ENCODE measurements at places on chromosomes 12 and 14.

DNA sequence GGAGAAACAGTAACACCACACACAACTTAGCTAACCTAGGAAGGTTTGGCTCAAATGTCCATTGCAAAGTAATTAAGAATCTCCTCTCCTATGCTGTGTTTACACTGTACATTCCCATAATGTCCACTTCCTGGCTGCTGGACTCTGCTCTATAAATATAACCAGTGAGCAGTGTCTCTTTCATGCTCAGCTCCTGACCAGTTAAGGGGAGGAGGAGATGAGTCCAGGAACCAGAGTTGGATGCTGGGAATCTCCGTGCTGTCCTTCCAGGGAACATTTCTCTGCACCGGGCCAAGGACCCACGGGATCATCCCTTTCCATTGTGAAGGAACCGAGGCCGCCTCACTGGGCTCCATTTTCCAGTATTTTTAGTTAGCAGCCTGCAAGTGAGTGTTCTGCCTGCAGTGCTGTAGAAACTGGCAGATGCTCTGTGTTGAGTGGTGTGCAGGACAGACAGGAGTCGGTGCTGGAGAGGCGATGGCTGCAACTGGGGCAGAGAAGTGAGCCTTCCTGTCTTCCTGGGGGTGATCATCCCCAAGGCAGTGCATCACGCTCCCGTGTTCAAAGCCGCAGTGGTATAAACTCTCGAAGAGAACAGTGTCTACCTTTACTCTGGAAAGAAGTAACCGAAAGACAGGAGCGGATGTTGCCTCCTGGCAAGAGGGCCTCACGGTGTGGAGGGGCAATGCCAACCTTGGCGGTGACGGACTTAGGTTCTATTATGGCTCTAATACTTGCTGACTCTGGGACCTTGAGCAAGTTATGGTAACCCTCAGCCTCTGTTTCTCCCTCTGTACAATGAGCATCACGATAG lies 195.5 kb downstream of the CACNA1C start:
- peaks cover 14% of the 10 kb centered on the region for H3K27me3 ChIP-seq
- no peak for DNase-seq
- peaks cover 25% of the 10 kb centered on the region for H3K4me1 ChIP-seq
- H3K4me3 ChIP-seq, result no peak overlapping the region

GRCh38 chr12:109943811-109944210 lies 43.7 kb downstream of the TCHP start:
- peaks cover 12% of the 10 kb centered on the region for H3K36me3 ChIP-seq
- no peak overlapping the region for H3K27ac ChIP-seq
- H3K4me1 ChIP-seq, result peaks cover 33% of the 10 kb centered on the region
- H3K4me3 ChIP-seq, result no peak overlapping the region
- H3K27me3 ChIP-seq, result no peaks in the 10 kb centered on the region
- DNase-seq, result no peak

GRCh38 chr12:2570562-2570961 lies 224.2 kb upstream of the FKBP4 start:
- no peaks in the 10 kb centered on the region for H3K4me1 ChIP-seq
- H3K4me3 ChIP-seq, result no peak overlapping the region
- peaks cover 7% of the 10 kb centered on the region for H3K36me3 ChIP-seq
- no peak overlapping the region for H3K27ac ChIP-seq
- peaks cover 34% of the 10 kb centered on the region for H3K27me3 ChIP-seq

DNA sequence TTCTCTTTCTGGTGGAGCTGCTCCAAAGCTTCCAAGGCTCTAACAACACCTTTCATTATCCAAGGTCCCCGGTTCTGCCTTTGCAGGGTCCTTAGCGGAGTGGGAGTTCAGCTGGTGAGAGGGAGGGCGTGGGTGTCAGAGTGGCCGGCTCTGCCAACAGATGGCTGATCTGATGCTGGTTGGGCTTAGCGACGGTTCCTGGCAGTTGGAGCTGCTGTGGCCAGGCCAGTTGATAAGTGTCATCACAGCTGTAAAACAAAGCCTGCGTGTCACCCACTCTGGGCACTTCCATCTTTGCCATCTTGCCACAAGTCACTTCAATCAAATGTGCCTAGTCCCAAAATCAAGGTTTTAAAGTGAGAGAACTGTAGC lies 36.3 kb downstream of the RIN3 start:
- no peak overlapping the region for H3K27ac ChIP-seq
- DNase-seq, result no peak
- H3K27me3 ChIP-seq, result peaks cover 3% of the 10 kb centered on the region
- no peaks in the 10 kb centered on the region for H3K4me1 ChIP-seq
- H3K4me3 ChIP-seq, result no peak overlapping the region
